ENCODE measurements at places on chromosomes 1 and 21.

DNA sequence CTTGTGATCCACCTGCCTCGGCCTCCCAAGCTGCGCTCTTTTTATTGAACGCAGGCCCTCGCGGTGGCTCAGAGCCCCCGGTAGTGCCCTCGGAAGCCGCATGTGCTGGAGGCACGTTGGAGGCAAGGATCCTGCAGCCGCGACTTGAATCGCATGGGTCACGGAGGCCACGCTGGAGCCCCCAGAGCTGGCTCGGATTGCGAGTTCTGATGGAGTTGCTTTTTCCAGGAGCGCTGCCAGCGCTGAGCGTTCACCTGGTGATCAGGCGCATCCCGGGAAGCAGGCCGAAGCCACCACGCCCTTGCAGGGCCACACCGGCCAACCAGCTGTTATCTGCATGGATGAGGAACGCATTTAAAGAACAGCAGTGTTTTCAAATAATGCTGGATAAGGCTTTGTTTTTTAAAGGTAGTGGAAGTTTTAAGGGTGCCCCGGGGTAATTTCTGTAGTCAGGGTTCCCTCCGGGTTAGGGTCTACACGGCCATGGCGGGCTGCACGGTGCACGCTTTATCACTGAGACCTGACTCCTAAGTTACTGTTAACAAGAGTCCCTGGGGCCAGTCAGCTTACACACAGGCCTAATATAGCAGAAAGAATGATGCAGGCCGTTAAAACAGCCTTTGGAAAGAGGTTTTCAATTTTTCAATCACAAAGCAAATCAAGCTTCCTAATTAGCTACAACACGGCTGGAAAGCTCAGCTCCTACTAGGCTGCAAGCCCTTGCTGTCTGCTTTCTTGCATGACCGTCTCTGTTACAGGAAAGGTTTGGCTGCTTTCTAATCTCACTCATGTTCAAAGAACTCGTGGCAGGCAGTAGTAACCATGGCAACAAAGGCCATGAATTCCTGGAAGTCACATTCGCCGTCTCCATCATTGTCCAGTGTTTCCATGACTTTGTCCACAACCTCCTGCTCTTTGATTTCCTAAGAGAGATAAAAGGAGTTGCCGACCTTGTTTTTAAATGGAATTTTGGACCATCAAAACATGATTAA is 6.0 kb downstream of the S100B start:
- DNase-seq: no peak

DNA sequence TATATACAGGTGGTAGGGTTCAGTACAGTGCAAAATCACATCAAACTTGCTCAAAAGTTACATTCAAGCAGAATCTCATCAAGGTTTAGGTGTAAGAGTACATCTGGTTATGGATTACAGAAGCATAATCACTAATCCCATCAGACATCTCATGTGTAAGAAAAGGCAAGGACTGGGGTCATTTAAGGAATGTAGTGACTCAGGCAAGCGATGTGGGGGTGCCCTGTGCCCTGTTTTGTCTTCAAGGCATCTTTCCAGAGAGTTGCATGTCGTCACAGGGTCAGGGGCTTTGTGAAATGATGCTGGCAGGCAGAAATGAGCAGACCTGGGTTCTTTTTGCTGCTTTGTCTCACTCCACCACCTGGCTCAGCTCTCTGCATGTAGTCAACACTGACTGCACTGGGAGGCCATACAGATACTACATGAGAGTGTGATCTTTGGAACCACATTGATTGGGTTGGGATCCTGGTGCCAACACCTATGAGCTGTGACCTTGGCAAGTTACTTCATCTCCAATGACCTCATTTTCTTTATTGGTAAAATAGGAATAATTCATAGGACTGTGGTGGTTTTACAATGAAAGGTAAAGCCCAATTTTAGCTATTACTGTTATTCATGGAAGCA is 8.2 kb upstream of the HHIPL2 start:
- no peak for DNase-seq

GRCh38 chr1:228379666-228380065 is 27.0 kb downstream of the TRIM11 start:
- no peak for DNase-seq

GRCh38 chr1:77279929-77280328 is 1.9 kb upstream of the AK5 start:
- no peak for DNase-seq

DNA sequence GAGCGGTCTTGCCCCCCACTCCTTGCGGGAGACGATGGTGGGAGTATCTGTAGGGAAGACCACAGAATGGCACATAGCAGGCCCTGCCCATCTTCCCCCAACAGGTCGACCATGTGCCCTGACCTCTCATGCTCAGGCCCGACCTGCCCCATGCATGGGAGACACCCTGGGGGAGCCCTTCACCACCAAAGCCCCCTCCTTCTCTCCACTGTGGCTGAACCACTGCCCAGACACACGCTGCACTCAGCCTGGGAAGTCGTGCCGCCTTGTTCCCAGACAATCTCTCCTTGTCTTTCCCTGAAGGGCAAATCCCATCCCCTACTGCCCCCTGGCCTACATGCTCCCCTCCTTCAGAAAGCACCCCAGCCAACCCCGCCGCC is 5.5 kb downstream of the PGLYRP3 start:
- no peak for DNase-seq

DNA sequence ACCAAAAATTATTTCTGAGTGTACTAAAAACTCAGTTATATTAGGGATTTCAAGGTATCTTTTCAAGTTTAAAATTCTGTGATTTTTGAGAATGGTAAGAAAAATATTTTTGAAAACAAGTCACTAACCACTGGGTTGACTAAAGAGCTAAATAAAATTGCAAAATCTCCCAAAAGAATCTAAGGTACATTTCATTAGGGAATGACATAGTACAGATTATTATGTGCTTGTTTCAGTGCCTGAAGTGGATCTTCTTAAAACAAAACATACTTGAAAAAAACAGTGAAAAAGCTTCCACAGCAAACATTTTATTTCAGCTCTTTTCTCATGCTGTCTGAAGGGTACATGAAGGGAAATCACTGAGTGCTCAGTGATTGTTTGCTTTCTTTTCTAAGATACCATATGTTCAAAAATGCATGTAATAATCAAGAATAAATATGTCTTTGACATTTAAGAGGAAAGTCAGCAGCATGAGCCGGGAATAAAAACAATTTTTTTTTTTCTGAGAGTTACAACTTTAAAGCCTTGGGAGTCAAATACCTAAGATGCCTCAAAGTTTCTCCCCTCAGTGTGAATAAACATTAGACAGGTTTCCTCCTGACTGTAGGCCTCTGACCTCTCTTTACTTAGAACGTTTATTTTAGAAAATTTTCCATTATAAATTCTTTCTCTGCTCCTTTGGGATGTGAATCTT is 200.7 kb downstream of the KCNT2 start:
- DNase-seq: no peak

DNA sequence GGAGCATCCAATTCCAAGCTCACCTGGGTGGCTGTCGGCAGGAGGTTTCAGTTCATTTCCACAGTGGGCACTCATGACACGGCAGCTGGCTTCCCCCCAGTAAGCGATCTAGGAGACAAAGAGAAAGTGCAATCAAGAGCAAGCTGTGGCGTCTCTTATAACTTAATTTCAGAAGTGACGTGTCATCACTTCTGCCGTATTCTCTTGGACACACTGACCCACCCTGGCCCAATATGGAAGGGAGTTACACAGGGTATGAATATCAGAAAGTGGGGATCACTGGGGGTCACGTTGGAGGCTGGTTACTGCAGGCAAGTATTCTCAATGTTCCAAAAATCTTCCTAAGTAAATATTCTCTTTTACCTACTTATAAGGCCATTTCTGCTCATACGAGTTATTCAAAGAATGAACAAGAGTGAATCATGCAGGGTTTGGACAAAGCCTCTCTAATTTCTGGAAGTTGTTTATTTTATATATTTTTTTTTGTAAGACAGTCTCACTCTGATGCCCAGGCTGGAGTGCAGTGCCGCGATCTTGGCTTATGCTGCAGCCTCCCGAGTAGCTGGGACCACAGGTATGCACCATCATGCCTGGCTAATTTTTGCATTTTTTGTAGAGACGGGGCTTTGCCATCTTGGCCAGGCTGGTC is 46.5 kb upstream of the GREM2 start:
- DNase-seq: no peak

- peak; percentile 53 for DNase-seq
Measured at GRCh38 chr1:64268653-64269557, 65.5 kb downstream of the UBE2U start.

DNA sequence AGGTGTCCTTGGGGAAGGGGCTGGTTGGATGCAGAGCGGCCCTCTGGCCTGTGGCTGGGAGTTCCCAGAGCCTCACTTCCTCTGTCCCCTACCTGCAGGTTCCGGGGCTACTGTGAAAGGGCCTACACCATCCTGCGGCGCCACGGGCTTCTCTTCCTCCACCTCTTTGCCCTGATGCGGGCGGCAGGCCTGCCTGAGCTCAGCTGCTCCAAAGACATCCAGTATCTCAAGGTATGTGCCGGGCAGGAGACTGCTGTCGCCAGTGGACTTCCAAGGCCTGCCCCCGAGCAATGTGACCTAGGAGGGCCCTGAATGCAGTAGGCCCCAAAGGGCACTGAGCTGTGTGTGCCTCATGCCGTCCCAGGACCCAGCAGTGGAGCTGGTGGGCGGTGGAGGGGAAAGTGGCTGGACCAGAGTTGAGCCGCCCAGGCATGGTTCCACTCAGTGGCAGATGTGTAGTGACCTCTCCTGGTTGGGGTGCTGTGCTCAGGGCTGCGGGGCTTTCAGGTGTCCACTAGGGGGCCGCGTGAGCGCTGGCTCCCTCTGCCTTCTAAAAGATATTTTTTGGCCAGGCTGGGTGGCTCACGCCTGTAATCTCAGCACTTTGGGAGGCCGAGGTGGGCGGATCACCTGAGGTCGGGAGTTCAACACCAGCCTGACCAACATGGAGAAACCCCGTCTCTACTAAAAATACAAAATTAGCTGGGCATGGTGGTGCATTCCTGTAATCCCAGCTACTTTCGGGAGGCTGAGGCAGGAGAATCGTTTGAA is 73.4 kb downstream of the PIK3CD start:
- peak; percentile 71 for DNase-seq

DNA sequence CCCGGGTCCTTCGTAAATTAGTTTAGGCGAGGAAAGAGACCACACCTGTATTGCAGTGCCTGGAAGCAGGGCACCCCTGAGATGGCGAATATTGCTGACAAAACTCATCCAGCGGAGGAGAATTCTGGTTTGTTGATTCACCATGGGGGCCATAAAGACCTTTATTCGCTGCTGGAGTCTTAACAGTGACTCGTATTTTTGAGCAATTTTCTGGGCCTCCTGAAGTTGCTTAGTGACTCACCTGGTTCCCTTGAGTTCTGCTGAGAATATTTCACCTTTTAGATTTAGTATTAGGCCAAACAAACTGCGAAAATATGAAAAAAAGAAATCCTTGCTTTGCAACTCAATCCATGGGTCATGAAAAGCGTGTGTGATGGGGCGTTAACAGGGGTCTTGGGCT is 20.6 kb upstream of the H6PD start:
- DNase-seq: no peak

GRCh38 chr1:193031431-193031830 is 27.7 kb downstream of the UCHL5 start:
- DNase-seq: peak; percentile 8

DNA sequence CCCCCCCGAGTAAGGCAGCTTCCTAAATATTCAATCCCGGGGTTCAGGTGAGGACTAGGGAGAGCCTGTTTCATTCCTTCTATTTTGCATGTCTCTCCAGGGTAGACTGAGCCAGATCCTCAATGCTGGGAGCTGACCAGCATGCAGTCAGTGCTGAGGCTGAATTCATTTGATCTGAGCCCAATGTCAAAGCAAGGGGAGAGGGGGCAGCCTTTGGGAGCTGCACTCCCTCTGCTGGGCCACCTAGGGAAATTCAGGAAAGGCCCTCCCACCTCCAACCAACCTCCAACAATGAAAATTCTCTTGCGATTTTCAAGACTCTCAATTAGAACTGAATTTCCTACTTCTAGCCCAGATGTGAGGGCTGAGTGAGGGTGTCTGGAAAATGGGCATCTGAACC is 371.2 kb downstream of the NPHP4 start:
- peak; percentile 52 for DNase-seq

- DNase-seq: no peak
Measured at GRCh38 chr1:53722025-53722424, 16.9 kb downstream of the GLIS1 start.

DNA sequence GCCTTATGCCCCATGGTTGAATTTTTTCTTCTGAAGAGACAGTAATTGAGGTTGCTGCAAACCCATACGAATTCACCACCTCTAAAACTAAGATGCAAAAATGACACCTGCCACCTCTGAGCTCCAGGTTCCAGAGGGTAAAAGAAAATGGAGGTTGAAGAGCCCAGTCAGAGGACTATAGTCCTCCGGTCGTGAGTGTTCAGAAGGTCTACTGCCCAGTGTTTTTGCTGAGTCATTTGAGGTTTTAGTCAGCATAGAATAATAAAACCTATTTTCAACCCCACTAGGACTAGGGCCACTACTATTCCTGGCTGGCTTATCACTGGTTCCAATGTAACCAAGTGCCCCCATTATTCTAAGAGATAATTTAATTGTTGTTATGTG is 12.9 kb upstream of the SLAMF7 start:
- no peak for DNase-seq

DNA sequence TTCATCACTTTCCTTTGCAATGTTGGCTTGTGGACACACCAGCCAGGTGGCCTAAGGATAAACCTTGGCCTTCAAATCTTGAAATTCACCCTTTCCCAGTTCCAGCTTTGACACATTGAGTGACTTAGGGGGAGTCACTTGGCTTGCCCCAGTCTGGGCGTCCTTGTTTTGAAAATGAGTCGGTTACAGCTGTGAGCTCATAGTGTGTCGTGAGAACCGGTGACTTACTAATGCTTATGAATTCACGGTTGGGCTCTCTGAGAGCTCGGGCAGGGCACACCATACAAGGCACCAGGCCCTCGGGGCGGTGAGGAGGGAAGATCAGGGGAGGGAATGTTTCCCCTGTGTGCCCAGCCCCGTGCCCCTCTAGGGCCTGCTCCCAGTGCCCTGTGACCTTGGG is 126.9 kb upstream of the TMPRSS2 start:
- DNase-seq: no peak

GRCh38 chr1:25642574-25643108 is 26.1 kb downstream of the MAN1C1 start:
- DNase-seq: no peak

GRCh38 chr1:63915121-63915520 is 141.3 kb downstream of the ROR1 start:
- DNase-seq: no peak

- DNase-seq: no peak
Measured at GRCh38 chr1:154440036-154440804, 35.1 kb downstream of the IL6R start.

DNA sequence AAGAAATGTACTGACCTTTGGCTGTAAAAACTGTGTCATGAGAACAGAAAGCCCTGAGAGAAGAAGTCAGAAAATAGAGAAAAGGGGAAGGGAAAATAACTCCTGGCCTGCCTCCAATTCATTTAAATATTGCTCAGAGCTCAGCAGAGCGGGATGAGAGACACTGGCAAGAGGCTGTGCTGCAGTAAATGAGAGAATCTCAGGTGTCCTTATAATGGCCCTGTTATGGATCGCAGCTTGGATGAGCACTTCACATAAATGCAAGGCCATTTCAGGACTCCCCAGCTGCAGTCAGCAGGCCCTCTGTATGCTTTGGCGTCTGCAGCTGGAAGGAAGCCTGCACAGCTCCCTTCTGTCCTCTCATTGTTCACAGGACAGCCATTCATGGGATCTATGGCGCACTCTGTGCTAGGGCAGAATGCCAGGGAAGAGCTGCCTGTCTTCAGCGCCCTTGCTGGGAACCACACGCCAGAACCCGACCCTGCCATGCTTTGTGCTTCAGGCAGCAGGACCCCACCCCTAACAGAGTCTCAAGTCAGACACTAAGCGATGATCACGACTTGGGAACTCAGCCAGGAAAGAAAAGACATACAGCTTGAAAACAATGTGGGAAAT is 20.7 kb upstream of the ABCB10 start:
- DNase-seq: no peak

Data from RWPE1 (cell line).